Caco-2 (cell line): ENCODE measurements at places on chromosomes 12 and 14. TPM values are rescaled to one million over a fixed set of nuclear protein-coding genes. Genes with fewer than 3 reads are reported as not detected.
A peak's percentile ranks its signal among the peaks of the same experiment; 100 is the strongest.

- H3K4me3 ChIP-seq, result no peak overlapping the region
- H3K27me3 ChIP-seq, result no peaks in the 10 kb centered on the region
- H3K4me1 ChIP-seq, result no peaks in the 10 kb centered on the region
- DNase-seq, result no peak
- H3K27ac ChIP-seq, result no peak overlapping the region
Observed at GRCh38 chr12:124655048-124655697, 87.8 kb upstream of the NCOR2 start.

GRCh38 chr12:49970658-49971057 is 2.1 kb upstream of the AQP6 start:
- no peak overlapping the region for H3K27ac ChIP-seq
- no peaks in the 10 kb centered on the region for H3K27me3 ChIP-seq
- H3K36me3 ChIP-seq, result no peaks in the 10 kb centered on the region
- peaks cover 11% of the 10 kb centered on the region for H3K4me1 ChIP-seq
- no peak for DNase-seq
- H3K4me3 ChIP-seq, result no peak overlapping the region

DNA sequence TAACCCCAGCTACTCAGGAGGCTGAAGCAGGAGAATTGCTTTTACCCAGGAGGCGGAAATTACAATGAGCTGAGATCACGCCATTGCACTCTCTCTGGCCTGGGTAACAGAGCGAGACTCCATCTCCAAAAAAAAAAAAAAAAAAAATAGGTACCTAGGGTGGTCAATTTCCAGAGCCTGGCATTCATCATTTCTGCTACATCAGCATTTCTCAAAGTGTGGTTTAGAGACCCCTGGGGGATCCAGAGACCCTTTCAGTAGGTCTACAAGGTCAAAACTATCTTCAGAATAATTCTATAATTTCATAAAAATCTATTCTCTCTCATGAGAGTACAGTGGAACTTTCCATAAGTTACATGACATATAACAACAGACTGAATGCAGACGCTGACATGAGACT is 19.9 kb downstream of the CERS5 start:
- no peaks in the 10 kb centered on the region for H3K27me3 ChIP-seq
- no peak overlapping the region for H3K4me3 ChIP-seq
- no peak overlapping the region for H3K27ac ChIP-seq
- DNase-seq, result no peak

DNA sequence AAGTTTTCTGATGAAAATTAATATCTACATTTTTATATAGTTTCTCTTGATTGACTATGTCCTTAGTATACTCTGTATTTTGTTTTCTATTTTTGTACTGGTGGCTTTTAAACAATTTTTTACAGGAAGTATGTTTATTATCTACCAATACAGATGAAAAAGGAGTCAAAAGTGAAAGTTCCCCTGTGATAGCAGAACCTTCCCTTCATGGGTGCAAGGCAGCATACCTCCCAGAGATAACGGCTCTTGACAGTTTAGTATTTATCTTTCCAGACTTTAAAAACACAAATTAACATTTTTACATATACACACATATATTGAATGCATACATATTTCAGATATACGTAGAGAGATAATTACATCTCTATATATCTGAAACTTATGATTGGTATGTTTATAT is 17.1 kb upstream of the FAM234B start:
- H3K4me1 ChIP-seq, result no peaks in the 10 kb centered on the region
- H3K4me3 ChIP-seq, result no peak overlapping the region
- no peak overlapping the region for H3K27ac ChIP-seq

DNA sequence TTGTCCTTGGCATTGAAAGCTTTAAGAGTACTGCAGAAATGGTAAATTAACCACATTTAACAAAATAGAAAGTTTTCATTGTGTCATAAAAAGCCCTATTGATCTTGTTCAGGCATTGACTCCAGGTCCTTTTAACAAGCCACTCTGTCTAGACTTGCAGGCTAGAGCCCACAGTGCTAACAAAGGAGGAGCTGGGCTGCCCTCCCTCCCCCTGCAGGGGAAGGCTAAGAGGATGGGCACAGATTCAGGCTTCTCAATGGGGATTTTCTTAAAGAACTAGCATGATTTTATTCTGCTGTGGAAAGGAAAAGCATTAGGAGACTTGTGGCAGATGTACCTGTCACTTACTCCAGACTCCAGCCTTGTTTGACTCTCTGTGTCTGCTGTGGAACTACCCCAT is 463.6 kb downstream of the NRXN3 start:
- no peaks in the 10 kb centered on the region for H3K27me3 ChIP-seq
- H3K27ac ChIP-seq, result no peak overlapping the region

GRCh38 chr12:6493497-6494257 is at the start of gene NCAPD2:
NCAPD2 (plus strand) TSS chr12:6494102; CDS start chr12:6495099, 997 bp downstream.
- no peaks in the 10 kb centered on the region for H3K27me3 ChIP-seq
- H3K36me3 ChIP-seq, result peaks cover 5% of the 10 kb centered on the region; the same call in 1 of the 2 replicates
- H3K4me3 ChIP-seq, result peak within 1 kb of the TSS; percentile 81
- peaks cover 12% of the 10 kb centered on the region for H3K4me1 ChIP-seq
- peak; percentile 99 for DNase-seq

GRCh38 chr12:21773263-21773741 is 1.2 kb downstream of the KCNJ8 start:
- H3K4me3 ChIP-seq, result peak overlapping the region; percentile 88
- peak; percentile 88 for DNase-seq
- H3K4me1 ChIP-seq, result peaks cover 35% of the 10 kb centered on the region

DNA sequence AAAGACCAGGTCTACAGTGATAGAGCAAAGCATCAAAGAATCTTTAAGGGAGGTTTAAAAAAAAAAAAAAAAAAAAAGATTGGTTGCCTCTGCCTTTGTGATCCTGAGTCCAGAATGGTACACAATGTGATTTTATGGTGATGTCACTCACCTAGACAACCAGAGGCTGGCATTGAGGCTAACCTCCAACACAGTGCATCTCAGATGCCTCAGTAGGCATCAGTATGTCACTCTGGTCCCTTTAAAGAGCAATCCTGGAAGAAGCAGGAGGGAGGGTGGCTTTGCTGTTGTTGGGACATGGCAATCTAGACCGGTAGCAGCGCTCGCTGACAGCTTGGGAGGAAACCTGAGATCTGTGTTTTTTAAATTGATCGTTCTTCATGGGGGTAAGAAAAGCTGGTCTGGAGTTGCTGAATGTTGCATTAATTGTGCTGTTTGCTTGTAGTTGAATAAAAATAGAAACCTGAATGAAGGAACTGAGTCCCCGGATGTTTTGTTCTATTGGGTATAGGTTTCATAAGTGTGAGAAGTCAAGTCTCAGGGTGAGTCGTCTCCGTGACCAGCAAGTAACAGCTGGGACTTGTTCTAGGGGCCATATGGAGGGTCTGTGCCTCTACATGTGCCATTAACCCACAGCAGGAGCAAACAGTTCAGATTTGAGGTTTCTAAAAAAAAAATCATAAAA is 9.3 kb downstream of the PEBP1 start:
- DNase-seq, result no peak
- no peaks in the 10 kb centered on the region for H3K4me1 ChIP-seq
- no peak overlapping the region for H3K27ac ChIP-seq
- no peaks in the 10 kb centered on the region for H3K27me3 ChIP-seq

DNA sequence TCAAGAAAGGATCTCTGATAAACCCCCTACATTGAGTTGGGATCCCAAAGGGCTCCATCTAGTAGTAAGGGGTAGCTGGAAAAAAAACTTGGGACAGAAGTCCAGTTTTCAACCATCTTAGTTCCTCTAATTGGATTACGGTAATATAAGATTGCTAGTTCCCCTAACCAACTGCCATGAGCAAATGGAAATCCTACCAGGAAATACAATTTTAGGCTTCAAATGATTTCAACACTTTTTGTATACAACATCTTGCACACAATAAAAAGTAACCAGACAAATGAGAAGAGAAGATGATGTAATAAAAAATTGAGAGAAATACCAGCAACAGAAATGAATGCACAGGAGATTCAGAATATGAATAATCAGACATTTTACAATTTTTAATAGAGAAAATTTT is 73.0 kb downstream of the TSHR start:
- H3K36me3 ChIP-seq, result no peaks in the 10 kb centered on the region
- no peak overlapping the region for H3K4me3 ChIP-seq
- H3K27me3 ChIP-seq, result no peaks in the 10 kb centered on the region
- H3K27ac ChIP-seq, result no peak overlapping the region

GRCh38 chr12:31205054-31205453 is 120.9 kb downstream of the SINHCAF start:
- no peak overlapping the region for H3K27ac ChIP-seq
- DNase-seq, result no peak
- no peaks in the 10 kb centered on the region for H3K4me1 ChIP-seq
- no peaks in the 10 kb centered on the region for H3K27me3 ChIP-seq
- H3K36me3 ChIP-seq, result no peaks in the 10 kb centered on the region

DNA sequence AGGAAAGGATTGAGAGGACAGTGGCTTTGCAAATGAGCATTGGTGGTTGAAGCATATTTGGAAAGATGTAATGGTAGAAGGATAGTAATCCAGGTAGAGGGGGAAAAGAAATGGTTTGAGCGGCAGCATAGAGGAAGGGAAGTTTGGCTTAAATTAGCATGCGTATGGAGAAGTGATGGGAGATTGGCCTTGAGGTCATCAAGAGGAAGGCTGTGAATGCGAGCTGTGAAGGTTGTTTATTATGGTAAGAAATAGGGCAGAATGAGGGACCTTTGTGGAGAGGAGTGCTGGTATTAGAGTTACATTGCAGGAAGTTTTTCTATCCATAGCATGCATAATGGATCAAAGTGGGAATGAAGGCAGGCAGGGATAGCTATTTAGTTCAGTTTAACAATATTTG is 162.1 kb downstream of the TMTC2 start:
- no peaks in the 10 kb centered on the region for H3K27me3 ChIP-seq
- no peaks in the 10 kb centered on the region for H3K36me3 ChIP-seq
- H3K27ac ChIP-seq, result no peak overlapping the region

- no peaks in the 10 kb centered on the region for H3K36me3 ChIP-seq
- peak; percentile 31 for DNase-seq
- peak overlapping the region; percentile 64 for H3K27ac ChIP-seq
Observed at GRCh38 chr12:124636138-124636978, 68.9 kb upstream of the NCOR2 start.

DNA sequence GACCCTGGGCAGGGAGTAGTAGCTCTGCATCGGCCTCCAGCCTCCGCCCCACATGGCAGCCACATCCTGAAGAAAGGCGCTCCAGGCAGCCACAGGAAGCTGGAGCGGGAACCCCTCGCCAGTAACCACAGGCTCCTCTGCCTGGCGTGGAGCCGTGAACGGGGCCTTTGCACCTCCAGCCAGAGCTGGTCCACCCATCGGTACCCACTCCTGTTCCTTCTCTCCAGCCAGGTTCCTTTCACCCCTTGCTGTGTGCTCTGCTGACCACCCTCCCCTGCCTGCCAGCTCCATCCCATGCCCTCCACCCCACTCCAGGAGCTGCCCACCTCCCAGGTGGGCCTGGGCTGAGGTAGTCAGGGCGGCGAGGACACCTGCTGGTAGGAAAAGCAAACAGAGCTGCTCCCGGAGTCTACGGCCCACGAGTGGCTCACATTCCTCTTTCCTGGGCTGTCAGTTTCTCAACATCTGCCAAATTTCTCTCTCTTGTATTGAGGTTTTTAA is 2.7 kb downstream of the TGFB3 start:
- peaks cover 11% of the 10 kb centered on the region for H3K4me1 ChIP-seq
- peak; percentile 54 for DNase-seq
- H3K36me3 ChIP-seq, result no peaks in the 10 kb centered on the region

DNA sequence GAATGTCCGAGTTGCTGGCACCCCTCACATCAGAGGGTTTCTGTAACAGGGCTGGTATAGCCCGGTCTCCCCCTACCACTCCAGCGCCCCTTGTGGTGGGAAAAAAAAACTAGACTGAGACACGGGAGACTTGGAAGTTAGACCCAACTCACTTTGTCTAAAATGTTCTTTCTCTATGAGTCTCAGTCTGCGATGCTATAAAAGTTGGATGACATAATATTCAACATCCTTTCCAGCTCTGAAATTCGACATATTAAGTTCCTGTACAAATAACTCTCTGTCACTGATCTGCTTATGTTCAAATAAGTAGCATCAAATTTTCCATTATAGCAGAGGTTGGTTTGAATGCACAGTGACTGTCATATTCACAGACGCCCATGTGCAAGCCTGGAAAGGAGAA is 25.7 kb upstream of the TC2N start:
- DNase-seq, result no peak
- H3K36me3 ChIP-seq, result no peaks in the 10 kb centered on the region
- no peaks in the 10 kb centered on the region for H3K27me3 ChIP-seq
- no peak overlapping the region for H3K27ac ChIP-seq
- H3K4me1 ChIP-seq, result no peaks in the 10 kb centered on the region
- H3K4me3 ChIP-seq, result no peak overlapping the region

- DNase-seq, result no peak
- no peak overlapping the region for H3K4me3 ChIP-seq
- no peaks in the 10 kb centered on the region for H3K36me3 ChIP-seq
- H3K27me3 ChIP-seq, result no peaks in the 10 kb centered on the region; the same call in 1 of the 2 replicates
- H3K27ac ChIP-seq, result no peak overlapping the region
- peaks cover 13% of the 10 kb centered on the region for H3K4me1 ChIP-seq
Observed at GRCh38 chr14:36516719-36517241, 3.3 kb downstream of the NKX2-1 start.

- no peaks in the 10 kb centered on the region for H3K27me3 ChIP-seq
- no peaks in the 10 kb centered on the region for H3K4me1 ChIP-seq
- no peaks in the 10 kb centered on the region for H3K36me3 ChIP-seq
- DNase-seq, result peak; percentile 52
- no peak overlapping the region for H3K4me3 ChIP-seq
Observed at GRCh38 chr12:65100140-65100539, 21.0 kb downstream of the WIF1 start.

GRCh38 chr12:46825591-46826414 is at the start of gene SLC38A4:
SLC38A4 (minus strand) TSS chr12:46825997; CDS start chr12:46793071, 32,926 bp downstream.
- H3K4me3 ChIP-seq, result peak within 1 kb of the TSS; percentile 65
- no peaks in the 10 kb centered on the region; the same call in 1 of the 2 replicates for H3K36me3 ChIP-seq
- peak within 1 kb of the TSS; percentile 11 for H3K27ac ChIP-seq
- no peaks in the 10 kb centered on the region; the same call in 1 of the 2 replicates for H3K4me1 ChIP-seq
- H3K27me3 ChIP-seq, result no peaks in the 10 kb centered on the region
- DNase-seq, result peak; percentile 67

DNA sequence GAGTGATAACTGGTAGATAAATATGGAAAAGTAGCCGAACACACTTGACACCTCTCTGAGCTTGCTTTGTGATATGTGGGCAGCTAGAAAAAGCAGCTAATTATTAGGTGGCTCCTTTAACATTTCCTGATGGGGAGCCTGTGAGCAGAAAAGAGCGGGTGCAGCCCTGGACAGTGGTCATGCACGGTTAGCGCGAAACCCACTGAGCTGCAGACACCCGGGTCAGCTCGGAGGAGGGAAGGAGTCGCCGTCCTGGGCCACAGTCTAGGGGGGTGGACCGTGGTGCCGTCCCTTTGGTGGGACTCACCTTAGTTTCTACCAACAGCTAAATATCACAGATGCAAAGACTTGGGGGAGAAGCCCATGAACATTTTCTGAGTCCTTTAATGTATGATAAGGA is 6.6 kb downstream of the COA8 start:
- no peaks in the 10 kb centered on the region for H3K27me3 ChIP-seq
- no peak overlapping the region for H3K4me3 ChIP-seq
- H3K27ac ChIP-seq, result no peak overlapping the region
- 0 out of 2 replicates have a peak, but pooled peaks cover 2% of the 10 kb centered on the region for H3K36me3 ChIP-seq
- H3K4me1 ChIP-seq, result no peaks in the 10 kb centered on the region

GRCh38 chr12:121295116-121295745 is 1.3 kb downstream of the CAMKK2 start:
- peak overlapping the region; percentile 72 for H3K27ac ChIP-seq
- H3K36me3 ChIP-seq, result no peaks in the 10 kb centered on the region
- peak overlapping the region; percentile 95 for H3K4me3 ChIP-seq
- no peaks in the 10 kb centered on the region for H3K4me1 ChIP-seq
- DNase-seq, result no peak
- no peaks in the 10 kb centered on the region for H3K27me3 ChIP-seq

GZMB gene
- total RNA-seq, result not detected in 2 replicates

TMEM30B gene
- 31.4 and 32.5 TPM in 2 replicates for total RNA-seq

ENDOU gene
- 0.43 and 0.53 TPM in 2 replicates for total RNA-seq

GALNT16 gene
- total RNA-seq, result 3.2 and 3.8 TPM in 2 replicates

SIX6 gene
- not detected in 2 replicates for total RNA-seq

HVCN1 gene
- 0.23 TPM in 1 of 2 replicates, not detected in the other for total RNA-seq

CCDC175 gene
- not detected in 2 replicates for total RNA-seq

GPD1 gene
- total RNA-seq, result 1.5 and 1.9 TPM in 2 replicates

KCNK10 gene
- total RNA-seq, result 2.9 and 3.7 TPM in 2 replicates

TSHR gene
- not detected in 2 replicates for total RNA-seq
